ENCODE measurements at places on chromosomes 1 and 21. TPM values are rescaled to one million over a fixed set of nuclear protein-coding genes. Genes with fewer than 3 reads are reported as not detected.

The TFB2M gene
- 22.2 TPM for total RNA-seq

The LRP8 gene
- 13.6 TPM for total RNA-seq

The PLA2G2D gene
- not detected for total RNA-seq

The KRTAP19-5 gene
- not detected for total RNA-seq

The SLC35E2B gene
- total RNA-seq: 54.8 TPM

The GUCA2B gene
- total RNA-seq: not detected

The PTPN14 gene
- 46.6 TPM for total RNA-seq

The NUP210L gene
- 0.09 TPM for total RNA-seq

The MASP2 gene
- not detected for total RNA-seq

The SPRR2A gene
- not detected for total RNA-seq

The CLDN17 gene
- total RNA-seq: not detected

The CLCA4 gene
- not detected for total RNA-seq
